ENCODE measurements at places on chromosomes 16 and 17. TPM values are rescaled to one million over a fixed set of nuclear protein-coding genes. Genes with fewer than 3 reads are reported as not detected.

DNA sequence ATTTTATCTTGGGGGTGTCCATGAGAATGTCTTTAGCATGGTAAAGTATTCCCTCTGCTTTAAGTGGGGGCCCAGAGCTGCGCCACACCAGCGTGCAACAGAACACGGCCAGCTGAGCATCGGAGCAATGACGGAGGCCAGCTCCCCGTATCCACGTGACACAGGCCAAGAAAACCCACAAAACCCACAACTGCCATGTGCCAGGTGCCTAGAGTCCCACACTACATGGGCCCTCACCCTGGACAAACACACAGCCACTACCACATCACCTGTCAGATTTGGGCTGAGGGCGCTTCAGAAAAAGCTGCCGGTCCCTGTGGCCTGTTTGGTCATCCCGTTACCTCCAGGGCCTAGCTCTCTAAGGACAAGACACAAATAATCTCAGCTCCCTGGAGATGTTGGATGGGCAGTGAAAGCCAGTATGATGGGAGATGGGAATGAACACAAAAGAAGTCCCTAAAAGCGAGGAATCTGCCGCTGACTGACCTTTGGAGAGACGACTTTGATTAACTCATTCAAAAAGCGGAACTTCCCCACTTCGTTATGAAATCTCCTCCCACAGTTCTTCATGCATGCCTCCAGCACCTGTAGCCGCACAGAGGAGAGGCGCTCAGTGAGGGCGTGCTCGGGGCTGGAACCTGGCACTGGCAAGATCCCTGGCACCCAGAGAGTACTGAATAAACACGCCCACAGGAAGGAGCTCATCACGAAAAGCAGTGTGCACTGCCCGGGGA is 17.1 kb downstream of the GGA3 start:
- DNase-seq: no peak

HOXB8 gene
- not detected for polyA plus RNA-seq

PPM1E gene
- polyA plus RNA-seq: 5.0 TPM

FA2H gene
- polyA plus RNA-seq: 3.0 TPM

HLF gene
- 0.36 TPM for polyA plus RNA-seq
